Activated CD4-positive, alpha-beta T cell treated with anti-CD3 and anti-CD28 coated beads for 1 hour (primary cell): ENCODE measurements at places on chromosomes 5 and 9.

- no peak for DNase-seq
These were observed 70.4 kb downstream of the MUSK start for GRCh38 chr9:110738982-110739381.

DNA sequence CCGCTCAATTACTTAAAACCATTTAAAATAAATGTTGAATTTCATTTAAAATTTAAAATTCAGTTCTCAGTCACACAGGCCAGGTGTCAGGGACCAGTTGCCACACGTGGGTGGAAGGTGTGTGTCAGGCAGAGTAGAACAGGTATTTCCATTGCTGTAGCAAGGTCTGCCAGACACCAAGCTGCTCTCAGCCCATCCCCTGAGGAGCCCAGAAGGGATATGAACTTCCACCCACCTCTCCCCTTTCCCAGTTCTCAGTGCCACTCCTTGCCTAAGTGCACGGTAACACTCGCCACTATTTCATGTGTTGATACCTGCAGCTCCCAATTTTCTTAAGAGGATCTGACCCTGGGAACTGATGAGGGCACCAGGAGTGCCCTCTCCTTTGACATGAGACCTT is 12.7 kb downstream of the SYK start:
- DNase-seq = no peak

DNA sequence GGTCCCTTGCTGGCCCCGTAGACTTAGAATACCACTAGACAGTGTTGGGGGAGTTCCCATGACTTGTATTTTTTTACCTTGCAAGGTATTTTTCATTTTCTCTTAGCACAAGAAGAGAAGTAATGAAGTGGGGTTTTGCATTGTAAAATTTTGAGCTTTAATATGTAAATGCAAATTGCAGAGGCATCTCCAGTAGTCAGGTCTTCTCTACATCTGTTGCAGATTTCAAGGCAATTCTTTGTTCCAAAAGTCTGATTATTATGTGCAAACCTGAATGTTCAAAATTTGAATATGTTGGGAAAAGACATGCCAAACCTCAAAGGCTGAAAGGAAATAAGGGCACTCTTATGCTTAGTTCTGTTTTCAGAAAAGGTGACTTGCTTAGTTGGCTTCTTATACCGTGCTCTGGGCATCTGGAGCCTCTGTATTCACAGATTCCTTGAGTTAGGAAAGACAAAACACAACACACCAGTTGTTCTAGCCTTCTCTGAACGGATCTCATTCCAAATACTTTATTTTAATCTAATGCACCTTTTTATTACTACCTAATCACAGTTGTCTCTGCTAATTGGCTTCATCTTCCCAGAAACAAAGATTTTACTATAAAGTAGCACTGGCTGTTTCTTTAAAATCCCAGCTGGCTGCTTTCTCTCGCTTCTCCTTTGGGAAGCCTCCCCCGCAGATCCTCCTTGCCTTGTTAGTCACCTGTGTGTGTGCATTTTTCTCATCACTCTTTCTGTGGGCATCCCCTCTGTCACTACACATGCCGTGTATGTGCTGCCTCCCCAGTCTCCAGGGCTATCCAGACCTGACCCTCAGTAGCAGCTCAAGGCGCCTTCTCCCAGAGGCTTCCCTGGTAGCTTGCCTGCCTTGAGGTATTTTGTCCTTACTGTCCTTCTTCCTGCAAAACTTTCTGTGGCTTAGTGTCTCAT is 138.2 kb downstream of the TLE4 start:
- no peak for DNase-seq

- DNase-seq = no peak
These were observed 92.2 kb upstream of the SLC30A5 start for GRCh38 chr5:69001627-69002026.

DNA sequence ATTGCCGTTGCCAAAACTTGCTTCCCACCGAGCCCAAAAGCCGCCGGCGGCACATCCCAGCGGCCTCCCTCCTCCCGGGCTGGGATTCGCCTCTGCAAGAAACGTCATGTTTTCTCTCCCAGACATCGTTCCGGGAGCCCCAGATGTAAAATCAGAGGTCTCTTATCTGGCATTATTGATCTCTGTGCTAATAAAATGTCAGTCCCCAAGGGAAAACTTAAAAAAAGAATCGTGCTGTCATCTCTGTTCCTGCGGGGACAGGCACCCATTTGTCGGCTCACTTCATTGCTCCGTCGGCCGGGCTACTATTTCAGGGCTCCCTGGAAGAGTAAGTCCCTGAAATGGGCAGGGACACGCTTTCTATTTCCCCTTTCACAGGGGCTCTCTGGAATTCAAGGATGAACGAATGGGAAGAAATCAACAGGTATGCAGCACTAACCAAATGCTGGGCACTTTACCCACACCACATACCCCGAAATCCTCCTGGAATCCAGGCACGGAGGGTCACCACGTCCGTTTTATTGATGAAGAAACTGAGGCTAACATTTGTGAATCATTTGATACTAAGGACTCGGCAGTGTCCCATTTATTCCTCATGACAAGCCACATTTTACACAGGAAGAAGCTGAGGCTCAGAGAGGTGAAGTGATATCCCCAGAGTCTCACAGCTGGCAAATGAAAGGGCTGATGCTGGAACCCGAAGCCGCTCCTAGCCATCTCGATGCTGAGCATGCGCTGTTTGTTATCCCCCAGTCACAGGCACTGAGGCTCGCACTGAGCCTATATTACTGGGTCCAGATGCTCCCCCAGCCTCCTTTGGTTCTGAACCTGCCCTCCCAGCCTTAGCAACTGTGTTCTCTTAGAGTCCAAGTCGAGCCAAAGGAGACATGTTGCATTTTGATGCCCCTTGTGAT is 35.7 kb upstream of the MSX2 start:
- DNase-seq = no peak

DNA sequence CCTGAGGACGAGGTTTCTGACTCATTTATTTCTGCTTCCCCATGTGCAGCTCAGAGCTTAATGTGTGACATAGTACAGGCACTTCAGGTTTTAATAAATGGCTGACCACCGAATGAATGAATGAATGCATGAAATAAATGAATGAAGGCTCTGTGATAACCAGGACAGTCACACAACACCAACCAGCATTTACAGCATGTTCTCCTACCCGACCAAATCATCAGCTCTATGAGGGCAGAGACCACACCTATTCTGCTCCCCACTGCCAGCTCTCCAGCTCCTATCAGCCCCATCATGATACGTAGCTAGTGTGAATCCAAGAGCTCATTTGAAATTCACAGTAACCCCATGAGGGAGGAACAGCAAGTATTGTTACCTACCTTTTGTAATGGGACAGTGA is 4.8 kb downstream of the TMOD1 start:
- DNase-seq = no peak

DNA sequence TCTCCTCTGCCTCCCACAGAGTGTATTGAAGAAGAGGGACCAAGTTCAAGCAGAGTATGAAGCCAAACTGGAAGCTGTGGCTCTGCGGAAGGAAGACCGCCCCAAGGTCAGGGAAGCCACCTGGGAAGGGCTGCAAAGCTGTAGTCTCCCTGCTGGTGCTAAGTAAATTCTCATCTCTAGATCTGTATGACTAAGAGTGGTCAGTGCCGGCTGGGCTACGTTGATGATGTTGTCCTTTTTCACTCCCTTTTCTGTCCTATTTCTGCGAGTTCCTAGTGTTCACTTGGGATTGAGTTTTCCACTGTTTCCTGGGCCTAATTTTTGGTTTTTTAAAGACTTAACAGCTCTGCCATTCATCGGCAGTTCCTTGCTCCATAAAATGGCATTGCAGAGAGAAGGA is 39.8 kb downstream of the SLC46A2 start:
- DNase-seq = no peak

- DNase-seq = no peak
These were observed 2.9 kb upstream of the PAX5 start for GRCh38 chr9:37036776-37037502.

- DNase-seq = no peak
These were observed 66.7 kb upstream of the FOXE1 start for GRCh38 chr9:97786341-97786740.

DNA sequence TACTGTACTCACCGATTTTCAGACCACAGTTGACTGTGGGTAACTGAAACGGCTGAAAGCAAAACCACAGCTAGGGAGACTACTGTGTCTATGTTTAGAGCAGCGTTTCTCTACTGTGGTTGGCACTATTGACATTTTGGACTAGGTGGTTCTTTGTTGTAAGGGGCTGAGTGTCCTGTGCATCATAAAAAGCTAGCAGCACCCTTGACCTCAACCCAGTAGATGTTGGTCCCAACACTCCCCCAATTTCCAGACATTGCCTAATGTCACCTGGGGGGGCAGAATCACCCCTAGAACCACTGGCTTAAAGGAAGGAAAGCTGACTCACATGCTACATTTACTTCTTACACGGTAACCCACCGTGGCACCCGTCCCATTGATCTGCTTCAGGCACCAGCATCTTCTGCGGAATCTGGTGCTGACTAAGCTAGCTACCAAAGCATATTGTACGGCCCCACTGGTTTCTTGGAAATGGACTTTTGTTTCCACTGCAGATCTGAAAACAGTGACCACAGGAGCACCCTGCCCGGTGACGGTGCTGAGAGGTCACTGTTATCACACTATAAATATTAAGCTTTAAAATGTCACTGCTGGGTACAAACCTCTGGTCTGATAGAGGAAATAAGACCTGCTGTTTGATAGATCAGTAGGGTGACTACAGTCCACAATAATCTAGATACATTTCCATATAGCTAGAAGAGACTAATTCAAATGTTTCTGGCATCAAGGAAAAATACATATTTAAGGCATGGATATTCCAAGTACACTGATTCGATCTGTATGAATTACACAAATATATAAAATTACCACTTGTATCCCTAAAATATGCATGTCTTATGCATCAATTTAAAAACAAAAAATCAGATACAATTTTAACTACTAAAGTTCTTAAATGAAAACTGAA is 151.4 kb downstream of the HSD17B3 start:
- no peak for DNase-seq

GRCh38 chr9:18358325-18358724 is 115.6 kb upstream of the ADAMTSL1 start:
- DNase-seq = no peak

DNA sequence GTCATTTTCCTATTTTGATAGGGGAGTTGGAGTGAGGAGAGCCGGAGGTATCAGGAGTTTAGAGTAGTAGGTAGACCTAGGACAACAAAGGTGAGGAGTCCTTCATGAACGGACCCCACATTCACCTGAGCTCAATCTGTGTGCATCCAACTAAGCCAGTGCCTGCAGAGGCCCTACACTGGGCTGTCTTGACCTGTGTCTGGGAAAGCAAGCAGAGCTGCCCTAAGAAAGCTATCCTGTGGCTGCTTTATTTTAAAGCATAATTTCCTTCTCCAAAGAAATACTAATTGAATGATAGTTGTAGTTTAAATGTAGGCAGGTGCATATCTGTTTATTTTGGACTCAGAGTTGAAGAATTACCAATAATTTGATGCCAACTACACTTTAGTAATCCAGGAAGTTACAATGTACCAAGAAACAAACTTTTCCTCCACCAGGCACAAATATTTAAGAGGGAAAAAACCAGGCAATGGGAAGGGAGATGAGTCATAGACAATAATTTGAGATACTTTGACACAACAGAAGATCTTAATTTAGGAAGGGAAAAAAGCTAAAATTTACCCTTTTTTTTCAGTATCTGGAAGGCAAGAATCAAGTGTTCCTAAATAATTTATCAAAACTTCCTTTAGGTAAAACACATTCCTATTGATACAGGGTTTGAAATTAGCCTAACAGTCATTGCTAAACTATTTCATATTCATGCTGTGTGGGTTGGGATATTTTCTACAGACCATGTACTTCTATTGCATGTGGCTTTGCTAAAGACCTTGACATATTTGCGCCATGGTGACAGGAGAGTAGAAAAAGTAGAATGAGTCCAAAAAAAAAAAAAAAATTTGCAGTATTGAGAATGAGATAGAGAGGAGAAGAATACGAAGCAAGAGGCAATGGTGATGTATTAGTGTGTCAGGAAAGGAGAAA is 376.6 kb upstream of the TUSC1 start:
- DNase-seq = no peak

DNA sequence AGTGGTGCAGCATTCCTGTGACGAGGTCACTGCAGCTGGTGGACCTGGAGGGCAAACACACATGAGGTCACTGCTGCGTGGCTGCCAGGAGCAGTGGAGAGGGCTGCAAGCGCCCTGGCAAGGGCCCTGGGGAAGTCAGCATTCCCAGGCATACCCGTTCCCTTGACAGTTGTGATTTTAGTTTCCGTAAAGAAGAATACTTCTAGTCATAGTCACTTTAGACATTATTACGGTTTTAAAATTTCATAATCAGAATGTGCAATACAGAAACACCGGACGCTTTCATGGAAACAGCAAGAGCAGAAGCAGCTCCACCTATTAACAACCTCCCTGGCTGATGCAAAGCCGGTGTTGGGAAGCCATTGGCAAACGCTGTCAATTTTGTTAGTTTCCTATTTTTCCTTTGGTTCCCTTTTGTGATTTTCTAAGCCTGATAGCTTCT is 129.8 kb downstream of the GADD45G start:
- no peak for DNase-seq

DNA sequence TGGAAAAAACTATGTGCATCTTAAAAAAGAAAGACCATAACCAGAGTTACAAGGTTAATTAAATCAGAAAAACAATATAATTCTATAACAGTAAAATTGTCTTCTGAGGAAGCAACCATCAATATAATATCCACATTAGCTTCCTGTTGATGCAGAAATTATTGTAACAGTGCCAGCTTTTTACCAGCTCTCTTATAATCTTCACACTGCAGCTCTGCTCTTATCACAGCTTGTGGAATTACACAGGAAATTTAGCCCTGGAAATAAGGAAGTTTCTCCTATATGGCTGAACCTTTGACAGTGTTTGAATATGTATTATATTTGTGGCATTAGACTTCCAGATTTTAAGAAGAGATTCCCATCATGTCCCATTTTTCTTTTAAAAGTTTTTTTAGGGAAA is 49.1 kb upstream of the TEK start:
- no peak for DNase-seq

DNA sequence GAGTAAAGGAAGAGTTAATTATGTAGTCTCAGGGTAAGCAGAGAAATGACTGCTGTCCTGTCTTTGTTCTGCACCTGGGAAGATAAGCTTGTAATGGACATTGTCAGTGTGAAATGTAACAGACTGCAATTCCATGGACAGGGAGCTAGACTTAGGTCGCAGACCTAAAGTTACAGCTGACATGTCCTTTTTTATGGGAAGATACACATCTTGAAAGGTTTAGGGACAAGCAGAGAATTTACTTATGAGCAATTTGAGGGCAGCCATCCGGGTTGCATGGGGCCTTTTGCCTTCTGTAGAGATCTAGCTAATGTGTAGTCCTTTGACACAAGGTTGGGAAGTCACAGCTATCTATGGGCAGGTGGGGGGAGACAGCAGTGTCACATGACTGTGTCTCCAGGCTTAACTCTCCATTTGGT is 85.7 kb downstream of the SERINC5 start:
- DNase-seq = no peak

DNA sequence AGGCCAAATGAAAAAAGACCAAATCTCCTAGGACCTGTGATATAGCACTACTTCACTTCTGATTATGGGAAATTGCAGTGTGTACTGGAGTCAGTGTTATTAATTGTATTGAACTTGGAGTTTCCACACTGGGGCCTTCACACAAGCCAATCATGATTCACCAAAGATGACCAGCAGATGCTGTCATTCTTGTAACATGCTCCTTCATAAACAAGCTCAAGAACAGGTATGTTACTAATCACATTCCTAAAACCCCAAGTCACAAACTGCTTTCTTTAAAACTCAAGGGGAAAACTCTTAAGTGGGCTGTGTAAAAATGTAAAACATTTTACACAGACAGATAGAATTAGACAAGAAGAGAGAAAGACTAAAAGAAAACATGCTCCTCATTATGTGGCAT is 5.6 kb downstream of the KLHL3 start:
- no peak for DNase-seq

- DNase-seq = no peak
These were observed 1690.7 kb upstream of the CDH9 start for GRCh38 chr5:28729067-28729466.

GRCh38 chr5:94072116-94072515 is 330.7 kb upstream of the POU5F2 start:
- no peak for DNase-seq
